ENCODE measurements at places on chromosomes 1 and 21.

- DNase-seq: peak; percentile 81
Measured at GRCh38 chr1:209248649-209249279, 334.8 kb upstream of the CAMK1G start.

- no peak for DNase-seq
Measured at GRCh38 chr1:89724369-89725010, 91.6 kb downstream of the LRRC8C start.

DNA sequence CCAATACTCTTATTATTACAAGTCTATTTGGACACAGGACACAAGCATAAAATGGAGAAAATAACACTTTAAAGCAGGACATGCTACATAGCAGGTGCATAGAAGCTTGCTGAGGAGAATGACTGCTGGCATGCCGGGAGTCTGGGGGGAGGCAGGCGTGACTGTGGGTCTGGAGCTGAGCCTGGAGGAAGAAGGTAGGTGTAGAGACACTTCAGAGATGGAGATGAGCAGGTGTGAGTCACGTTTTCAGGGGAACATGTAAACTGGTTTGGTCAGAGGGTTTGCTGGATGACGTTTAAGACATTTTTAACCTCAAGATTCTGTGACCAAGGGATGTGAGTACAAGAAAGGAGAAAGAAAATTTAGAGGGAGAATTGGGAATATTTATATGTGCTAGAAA is 24.5 kb downstream of the OSCP1 start:
- DNase-seq: no peak

GRCh38 chr21:36860736-36861594 is 105.5 kb downstream of the HLCS start:
- peak; percentile 67 for DNase-seq

DNA sequence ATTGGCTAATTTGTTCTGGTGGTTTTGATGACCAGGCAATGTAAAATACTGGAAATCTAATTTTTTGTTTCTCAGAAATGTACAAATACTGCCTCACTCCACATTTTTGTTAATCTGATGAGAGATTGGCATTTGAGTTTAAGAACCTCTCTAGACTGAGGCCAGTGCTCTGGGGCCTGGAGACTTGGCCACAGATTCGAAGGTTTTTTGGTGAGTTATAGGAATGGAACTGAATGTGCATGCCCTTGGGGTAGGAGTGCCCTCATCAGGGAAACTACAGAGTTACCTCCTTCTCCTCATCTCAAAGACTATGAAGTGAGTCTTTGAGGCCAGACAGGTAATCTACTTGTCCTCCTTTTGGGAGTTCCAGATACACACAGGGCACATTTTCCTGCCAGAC is 347.9 kb downstream of the LTN1 start:
- DNase-seq: no peak

DNA sequence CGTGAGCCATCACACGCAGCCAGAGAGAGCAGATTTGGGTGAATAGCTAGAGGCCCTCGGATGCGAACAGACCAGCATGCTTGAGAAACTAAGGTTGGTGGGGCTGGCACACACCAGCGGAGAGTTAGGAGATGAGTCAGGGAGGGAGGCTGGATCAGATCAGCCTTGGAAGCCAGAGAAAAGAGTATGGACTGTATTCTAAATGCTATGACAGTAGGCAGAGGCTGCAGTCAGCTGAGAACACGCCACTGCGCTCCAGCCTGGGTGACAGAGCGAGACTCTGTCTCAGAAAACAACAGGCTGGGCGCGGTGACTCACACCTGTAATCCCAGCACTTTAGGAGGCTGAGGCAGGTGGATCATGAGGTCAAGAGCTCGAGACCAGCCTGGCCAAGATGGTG is 4.0 kb upstream of the PLEKHM2 start:
- DNase-seq: no peak

DNA sequence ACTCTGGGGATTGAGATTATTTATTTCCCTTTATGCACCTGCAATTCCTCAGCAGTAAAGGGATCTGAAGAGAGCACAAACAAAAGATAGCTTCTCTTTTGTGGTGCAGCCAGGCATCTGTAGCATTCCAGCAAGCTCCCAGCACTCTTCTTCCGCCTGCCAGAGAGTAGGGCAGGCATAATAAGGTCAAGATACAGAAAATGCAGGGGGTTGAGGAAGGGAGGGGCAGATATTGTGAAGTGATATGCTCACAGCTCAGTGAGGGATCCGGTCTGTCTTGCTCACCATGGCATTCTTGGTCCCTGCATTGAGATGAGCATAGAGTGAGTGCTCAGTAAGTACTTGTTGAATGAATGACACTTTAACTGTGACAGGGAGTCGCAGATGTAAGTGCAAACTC is 23.9 kb downstream of the FASLG start:
- peak; percentile 37 for DNase-seq

DNA sequence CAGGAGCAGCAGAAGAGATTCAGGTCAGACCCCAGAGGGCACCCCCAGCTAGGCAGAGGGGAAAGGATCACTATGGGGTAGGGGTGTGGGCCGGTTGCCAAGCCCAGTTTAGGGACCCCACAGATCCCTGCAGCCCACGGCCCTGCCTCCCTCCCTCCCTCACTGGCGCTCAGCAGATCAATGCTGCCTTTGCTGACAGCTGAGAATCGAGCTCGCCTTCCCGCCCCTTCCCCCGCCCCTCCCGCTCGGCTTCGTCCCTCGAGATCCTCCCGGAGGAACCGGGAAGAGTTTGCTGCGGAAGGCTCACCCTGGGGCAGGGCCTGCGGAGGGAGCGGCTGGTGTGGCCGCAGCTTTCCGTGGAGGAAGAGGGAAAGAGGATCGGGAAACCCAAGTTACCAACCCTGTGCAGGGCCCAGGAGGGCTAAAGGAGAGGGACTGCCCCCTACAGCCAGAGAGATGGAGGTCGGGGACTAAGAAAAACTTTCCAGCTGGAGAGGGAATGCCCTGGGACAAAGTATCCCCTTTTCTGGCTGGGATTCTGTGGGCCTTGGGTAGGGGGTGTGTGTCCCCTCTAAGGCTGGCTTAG is 1.1 kb upstream of the KCNQ4 start:
- peak; percentile 62 for DNase-seq

DNA sequence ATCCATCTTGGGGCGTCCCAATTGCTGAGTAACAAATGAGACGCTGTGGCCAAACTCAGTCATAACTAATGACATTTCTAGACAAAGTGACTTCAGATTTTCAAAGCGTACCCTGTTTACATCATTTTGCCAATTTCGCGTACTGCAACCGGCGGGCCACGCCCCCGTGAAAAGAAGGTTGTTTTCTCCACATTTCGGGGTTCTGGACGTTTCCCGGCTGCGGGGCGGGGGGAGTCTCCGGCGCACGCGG is 282 bp upstream of the SOD1 start:
- no peak for DNase-seq

DNA sequence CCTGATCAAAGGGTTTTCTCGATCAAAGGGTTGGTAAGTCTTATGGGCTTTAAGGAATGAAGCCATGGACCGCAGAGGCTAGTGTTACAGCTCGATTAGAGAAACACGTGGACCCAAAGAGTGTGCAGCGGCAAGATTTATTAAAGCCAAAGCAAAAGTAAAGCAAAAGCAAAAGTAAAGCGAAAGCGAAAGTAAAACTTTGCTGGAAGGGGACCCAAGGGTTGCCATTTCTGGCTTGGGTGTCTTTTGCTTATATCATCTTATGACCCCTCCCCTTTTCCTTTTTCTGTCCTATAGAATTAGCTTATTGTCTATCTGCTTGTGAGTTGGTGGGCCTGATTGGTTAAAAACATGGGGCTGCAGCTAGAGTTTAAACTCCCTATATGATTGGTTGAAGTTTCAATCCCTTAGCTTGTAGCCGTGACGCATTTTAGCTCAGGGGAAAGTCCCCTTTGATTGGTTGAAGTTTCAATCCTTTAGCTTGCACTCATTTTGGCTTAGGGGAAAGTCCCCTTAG is 957.0 kb downstream of the AMY1C start:
- DNase-seq: no peak

GRCh38 chr1:214292322-214292721 is 11.4 kb downstream of the SMYD2 start:
- DNase-seq: no peak

DNA sequence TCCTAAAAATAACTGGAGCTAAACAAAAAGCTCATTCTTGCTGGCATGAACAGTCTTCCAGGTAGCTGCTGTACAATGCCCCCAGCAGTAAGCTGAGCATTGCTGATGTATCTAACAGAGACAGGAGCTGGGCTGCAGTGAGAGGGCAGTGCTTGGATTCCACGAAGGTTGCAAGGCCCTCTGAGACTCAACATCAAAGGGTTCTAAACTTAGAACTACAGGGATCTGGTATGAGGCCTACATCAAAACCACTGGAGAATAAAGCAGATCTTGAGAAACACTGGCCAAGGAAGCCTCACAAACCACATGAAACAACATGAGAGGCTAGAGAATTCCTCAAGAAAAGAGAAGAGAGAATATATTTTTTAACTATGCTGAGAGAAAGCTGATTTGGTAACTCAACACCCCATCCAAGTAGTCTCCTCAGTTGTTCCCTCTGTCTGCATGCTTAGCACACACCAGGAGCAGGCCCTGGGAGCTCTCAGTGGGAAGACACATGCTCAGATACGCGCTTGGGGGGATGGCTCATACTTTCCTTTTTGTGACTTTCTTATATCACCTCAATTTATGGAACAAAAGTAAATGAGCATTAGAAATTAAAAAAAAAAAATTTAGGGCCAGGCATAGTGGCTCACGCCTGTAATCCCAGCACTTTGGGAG is 27.7 kb downstream of the DSTYK start:
- DNase-seq: no peak

- no peak for DNase-seq
Measured at GRCh38 chr1:236091933-236092318, 27.0 kb upstream of the NID1 start.

GRCh38 chr1:204149107-204149506 is 2.7 kb downstream of the ETNK2 start:
- DNase-seq: no peak

DNA sequence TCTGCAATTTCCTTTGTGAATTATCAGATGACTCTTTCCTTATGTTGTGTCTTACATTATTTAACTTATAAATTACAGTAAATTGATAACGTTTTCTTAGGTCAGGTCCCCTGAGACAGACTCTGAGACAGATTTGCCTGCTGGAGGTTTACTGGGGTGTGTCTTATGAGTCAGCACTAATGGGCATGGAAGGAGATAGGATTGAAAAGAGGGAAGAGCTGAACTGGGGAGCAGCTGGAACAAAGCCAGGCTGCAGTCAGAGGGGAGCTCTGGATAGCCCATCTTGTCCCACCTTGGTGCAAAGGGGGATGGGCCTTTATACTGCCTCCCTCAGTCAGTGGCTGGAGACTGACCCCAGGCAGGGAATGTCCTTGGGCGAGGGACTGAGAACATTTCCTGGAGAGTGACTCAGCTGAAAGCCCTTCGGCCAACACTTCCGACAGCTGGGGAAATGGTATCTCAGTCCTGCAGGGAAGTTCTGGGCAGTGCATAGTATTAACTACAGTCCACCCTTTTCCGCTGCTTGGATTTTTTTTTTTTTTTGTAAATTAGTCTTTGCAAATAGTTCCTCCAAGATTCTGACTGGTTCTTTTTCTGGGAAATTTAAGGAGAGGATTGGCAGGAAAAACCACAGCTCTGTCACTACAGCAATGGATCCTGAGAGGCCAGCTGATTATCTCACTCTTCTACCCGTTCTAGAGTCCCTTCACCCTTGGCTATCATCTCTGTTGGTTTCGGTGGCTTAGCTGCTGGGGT is 39.1 kb upstream of the CDC42BPA start:
- DNase-seq: peak; percentile 93

GRCh38 chr1:41444785-41445184 is 39.7 kb downstream of the EDN2 start:
- DNase-seq: no peak

DNA sequence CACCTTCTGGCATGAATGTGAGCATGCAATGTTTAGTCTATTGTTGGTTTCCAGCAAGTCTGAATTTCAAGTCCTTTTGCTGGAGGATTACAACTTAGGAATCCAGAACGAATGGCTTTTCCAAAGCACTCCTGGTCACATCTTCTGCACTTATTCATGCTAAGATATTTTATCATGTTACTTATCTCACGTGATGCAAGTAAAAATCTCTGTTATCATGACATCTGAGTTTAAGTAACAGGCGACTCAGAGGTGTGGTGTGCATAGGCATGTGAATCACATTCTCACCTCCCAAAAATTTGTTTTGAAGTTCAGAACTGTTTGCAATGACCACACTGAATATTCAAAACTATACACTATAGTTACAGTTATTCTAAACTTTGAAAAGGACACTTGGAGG is 204.8 kb upstream of the FGGY start:
- no peak for DNase-seq

DNA sequence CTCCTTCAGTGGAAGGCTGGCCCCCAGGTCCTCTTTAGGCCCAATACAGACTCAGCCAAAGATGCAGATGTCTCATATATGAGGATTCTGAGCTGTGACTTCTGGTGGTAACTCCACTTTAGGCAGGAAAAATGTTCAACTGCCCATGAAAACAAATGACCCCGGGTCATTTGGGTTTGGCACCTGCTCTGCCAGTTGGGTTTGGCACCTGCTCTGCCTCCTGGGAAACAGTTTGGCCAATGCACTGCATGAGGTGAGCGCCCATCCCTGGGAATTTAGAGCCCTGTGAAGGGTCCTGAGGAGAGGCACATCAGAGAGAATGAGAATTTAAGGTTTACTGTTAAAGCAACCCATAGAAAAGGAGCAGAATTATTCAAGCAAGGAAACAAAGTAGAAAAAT is 45.3 kb downstream of the B3GALT5 start:
- no peak for DNase-seq

DNA sequence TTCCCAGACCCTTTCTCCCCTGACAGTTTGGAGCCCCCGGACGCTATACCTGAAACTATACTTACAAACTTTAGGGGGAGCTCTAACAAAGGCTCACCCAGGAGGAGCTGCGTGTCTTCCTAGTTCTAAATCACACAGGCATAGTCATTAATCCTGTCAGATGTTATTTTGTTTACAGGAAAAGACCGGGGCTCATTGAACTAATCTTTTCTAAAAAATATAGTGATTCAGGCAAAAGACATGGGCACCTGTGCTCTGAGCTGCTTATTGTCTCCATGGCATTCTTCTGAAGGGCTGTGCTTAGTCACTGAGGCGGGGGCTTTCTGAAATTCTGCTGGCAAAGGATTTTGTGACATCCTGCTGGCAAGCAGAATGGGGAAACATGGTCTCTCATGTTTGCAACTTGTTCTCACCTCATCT is 1577.0 kb downstream of the NCAM2 start:
- DNase-seq: peak; percentile 92

DNA sequence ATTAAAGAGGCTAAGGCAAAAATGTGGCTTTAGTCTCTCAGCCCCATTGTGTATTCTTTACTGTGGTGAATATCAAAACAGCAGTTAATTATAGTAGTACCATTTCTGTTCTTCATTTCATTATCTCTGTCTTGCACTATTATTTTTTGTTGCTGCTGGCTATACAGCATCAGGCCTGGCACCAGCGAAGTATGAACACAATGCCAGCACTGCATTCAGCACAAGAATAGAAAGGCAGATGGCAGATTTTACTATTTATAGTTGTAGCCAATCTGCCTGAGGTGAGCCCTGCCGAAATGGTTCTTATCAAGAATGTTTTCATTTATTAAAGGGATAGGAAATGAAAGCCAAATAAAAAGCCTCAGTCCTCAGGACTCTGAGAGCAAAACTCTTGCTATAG is 72.1 kb downstream of the GPR52 start:
- no peak for DNase-seq

GRCh38 chr1:106637566-106637965 is 418.9 kb upstream of the PRMT6 start:
- no peak for DNase-seq

All from mesendoderm (in vitro differentiated cells).